Gastrocnemius medialis (tissue), 4 donors: ENCODE measurements at places on chromosomes 12 and 14. TPM values are rescaled to one million over a fixed set of nuclear protein-coding genes. Genes with fewer than 3 reads are reported as not detected.

DNA sequence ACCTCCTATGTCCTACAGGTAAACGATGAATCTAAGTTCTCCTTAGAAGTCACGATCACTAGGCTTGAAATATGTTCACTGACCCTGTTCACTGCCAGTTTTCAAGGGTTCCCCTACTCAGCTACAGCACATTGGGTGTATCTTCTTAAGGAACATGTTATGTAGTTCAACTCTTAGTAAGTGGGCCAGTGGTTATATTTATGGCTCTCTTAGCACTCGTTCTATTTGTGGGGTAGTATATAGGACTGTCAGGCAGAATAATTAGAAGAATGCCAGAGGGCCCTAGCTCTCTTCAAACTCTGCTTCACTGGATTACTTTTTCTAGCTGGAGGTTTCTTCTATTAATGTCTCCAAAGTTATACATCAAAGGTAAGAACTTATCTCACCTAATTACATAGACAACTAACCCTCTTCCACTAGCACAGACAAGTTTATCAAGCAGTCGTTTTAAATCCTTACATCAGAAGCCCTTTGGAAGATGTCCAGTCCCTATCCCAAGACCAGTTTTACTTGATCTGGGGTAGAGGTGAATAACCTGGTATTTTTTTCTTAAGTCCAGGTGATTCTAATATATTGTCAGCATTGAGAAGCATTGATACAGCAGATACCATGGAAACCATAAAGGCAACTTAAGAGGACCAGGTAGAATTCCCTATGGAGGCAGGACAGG is 39.6 kb downstream of the ZFYVE26 start:
- H3K4me3 ChIP-seq, result no peak overlapping the region
- no peaks in the 10 kb centered on the region for H3K27me3 ChIP-seq
- peak overlapping the region; percentile 35 for H3K27ac ChIP-seq
- H3K4me1 ChIP-seq, result no peaks in the 10 kb centered on the region
- H3K36me3 ChIP-seq, result peaks cover 83% of the 10 kb centered on the region
- DNase-seq, result no peak

GRCh38 chr12:17971850-17972249 is 118.1 kb downstream of the RERGL start:
- H3K27me3 ChIP-seq, result no peaks in the 10 kb centered on the region
- DNase-seq, result no peak
- no peak overlapping the region for H3K4me3 ChIP-seq
- H3K4me1 ChIP-seq, result no peaks in the 10 kb centered on the region
- H3K36me3 ChIP-seq, result no peaks in the 10 kb centered on the region

DNA sequence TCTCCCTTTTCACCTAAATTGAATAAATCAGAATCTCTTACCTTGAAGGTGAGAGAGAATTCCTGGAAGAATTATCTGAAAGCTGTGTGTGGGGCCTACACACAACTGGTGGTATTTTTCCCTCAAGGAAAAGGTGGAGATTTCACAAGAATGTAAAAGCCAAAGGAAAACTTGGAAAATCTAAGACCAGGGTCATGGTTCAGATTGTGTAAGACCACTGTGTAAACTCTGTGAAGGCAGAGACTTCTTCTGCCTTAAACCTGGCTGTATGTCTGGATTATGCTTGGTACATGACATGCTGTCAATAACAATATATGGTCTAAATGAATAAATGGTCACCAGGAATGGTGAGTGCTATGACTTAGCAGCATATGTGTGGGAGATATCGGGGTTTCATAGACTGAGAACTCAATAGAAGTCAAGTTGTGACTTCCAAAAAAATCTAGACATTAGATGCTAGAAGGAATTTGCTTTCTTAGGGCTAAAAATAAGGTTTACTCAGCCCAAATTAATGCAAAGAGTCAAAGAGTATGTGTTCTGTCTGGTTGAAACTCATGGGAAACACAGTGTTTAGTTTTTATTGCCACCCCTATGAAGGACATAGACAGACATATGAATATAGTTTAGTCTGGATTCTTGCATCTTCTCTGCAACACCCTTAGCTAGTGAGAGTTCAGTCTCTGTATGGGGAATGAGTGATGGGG is 163.7 kb downstream of the SNAPC1 start:
- DNase-seq, result no peak
- H3K36me3 ChIP-seq, result no peaks in the 10 kb centered on the region
- no peaks in the 10 kb centered on the region for H3K27me3 ChIP-seq
- H3K27ac ChIP-seq, result no peak overlapping the region

- no peaks in the 10 kb centered on the region for H3K36me3 ChIP-seq
- H3K27me3 ChIP-seq, result no peaks in the 10 kb centered on the region
- DNase-seq, result no peak
- H3K27ac ChIP-seq, result no peak overlapping the region
- H3K4me1 ChIP-seq, result peaks cover 5% of the 10 kb centered on the region
Measured at GRCh38 chr14:76639606-76640229, 121.5 kb upstream of the VASH1 start.

- H3K36me3 ChIP-seq, result no peaks in the 10 kb centered on the region
- H3K4me1 ChIP-seq, result peaks cover 5% of the 10 kb centered on the region
Measured at GRCh38 chr12:124828264-124829007, 35.2 kb downstream of the SCARB1 start.

- no peaks in the 10 kb centered on the region for H3K27me3 ChIP-seq
- DNase-seq, result no peak
- H3K36me3 ChIP-seq, result no peaks in the 10 kb centered on the region
- H3K4me1 ChIP-seq, result peaks cover 14% of the 10 kb centered on the region
Measured at GRCh38 chr14:100278702-100279101, 27.5 kb downstream of the SLC25A29 start.

- peaks cover 7% of the 10 kb centered on the region for H3K4me1 ChIP-seq
- H3K27ac ChIP-seq, result no peak overlapping the region
- H3K4me3 ChIP-seq, result no peak overlapping the region
- no peaks in the 10 kb centered on the region for H3K36me3 ChIP-seq
- DNase-seq, result no peak
- no peaks in the 10 kb centered on the region for H3K27me3 ChIP-seq
Measured at GRCh38 chr12:58576916-58577315, 343.4 kb downstream of the LRIG3 start.

- no peaks in the 10 kb centered on the region for H3K4me1 ChIP-seq
- no peak overlapping the region for H3K4me3 ChIP-seq
- no peak for DNase-seq
- H3K27ac ChIP-seq, result no peak overlapping the region
Measured at GRCh38 chr12:131990066-131990979, 40.6 kb downstream of the EP400 start.

DNA sequence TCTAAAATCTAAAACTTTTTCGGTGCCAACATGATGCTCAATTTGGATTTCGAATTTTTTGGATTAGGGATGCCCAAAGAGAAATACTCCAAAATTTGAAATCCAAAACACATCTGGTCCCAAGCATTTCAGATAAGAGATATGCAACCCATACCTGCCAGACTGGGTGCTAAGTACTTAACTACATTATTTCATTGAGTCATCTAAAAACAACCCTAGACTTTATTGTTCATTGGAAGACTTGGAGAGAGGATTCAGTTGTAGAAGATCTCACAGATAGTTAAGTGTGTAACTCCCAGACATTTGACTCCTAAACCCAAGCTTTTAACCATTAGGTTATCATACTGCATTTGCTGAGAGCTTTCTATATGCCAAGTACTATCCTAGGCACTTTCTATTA is 102.2 kb downstream of the BCAT1 start:
- no peaks in the 10 kb centered on the region for H3K4me1 ChIP-seq
- H3K4me3 ChIP-seq, result no peak overlapping the region
- no peaks in the 10 kb centered on the region for H3K27me3 ChIP-seq
- H3K36me3 ChIP-seq, result no peaks in the 10 kb centered on the region

DNA sequence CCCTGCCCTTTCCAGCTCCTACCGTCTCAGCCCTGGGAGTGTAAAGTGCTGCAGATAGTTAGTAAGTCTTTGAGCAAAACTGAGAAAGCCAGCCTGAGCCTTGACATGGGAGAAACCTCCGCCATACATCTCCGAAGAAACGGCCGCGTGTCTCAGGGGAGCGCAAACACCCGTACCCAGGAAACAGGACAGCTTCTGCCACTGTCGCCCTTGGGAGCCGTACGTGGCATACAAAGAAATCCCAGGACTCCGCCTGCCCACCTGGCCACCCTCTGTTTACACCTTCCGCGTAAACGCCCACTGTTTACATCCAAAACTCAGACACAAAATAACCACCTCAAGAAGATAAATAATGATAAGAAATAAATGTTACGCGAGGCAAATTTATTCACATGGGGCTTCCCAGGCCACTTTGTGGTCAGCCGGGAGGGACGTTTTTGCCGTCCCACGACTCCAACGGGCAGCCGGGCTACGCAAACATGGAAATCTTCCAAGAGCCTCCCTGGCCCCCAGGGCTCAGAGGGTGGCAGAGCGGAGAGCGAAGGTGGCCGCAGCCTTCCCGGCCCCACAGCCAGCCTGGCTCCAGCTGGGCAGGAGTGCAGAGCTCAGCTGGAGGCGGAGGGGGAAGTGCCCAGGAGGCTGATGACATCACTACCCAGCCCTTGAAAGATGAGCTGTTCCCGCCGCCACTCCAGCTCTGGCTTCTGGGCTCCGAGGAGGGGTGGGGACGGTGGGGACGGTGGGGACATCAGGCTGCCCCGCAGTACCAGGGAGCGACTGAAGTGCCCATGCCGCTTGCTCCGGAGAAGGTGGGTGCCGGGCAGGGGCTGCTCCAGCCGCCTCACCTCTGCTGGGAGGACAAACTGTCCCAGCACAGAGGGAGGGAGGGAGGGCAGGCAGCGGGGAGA is at the start of gene BDKRB2:
Gene BDKRB2 (plus strand): TSS at position 689 of the 908 bp plus-strand sequence. CDS start 32,269 bp downstream, outside the sequence.
- no peaks in the 10 kb centered on the region for H3K36me3 ChIP-seq
- peak within 1 kb of the TSS; percentile 50 for H3K4me3 ChIP-seq
- DNase-seq, result peak; percentile 39
- H3K4me1 ChIP-seq, result peaks cover 7% of the 10 kb centered on the region

DNA sequence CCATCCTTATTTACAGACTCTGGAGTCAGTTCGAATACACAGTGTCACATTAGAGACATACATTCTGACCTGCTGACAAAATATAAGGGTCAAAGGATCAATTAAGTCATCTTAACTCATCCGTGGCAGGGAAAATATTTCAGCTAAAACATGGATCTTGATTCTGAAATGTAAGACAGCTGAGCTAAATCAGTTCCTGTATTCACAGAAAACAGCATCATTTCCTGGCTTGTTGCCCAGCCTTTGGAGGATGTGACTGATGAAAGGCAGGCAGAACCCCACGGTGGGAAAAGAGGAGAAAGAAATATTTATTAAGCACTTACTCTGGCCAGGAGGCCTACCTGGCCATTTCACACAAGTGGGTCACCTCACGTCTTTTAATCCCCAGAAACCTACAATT is 101.9 kb downstream of the GAS2L3 start:
- no peaks in the 10 kb centered on the region for H3K27me3 ChIP-seq
- H3K4me1 ChIP-seq, result no peaks in the 10 kb centered on the region

GRCh38 chr12:91753649-91754048 is 392.0 kb downstream of the BTG1 start:
- no peaks in the 10 kb centered on the region for H3K36me3 ChIP-seq
- no peak overlapping the region for H3K4me3 ChIP-seq
- H3K27ac ChIP-seq, result no peak overlapping the region
- no peak for DNase-seq
- H3K4me1 ChIP-seq, result no peaks in the 10 kb centered on the region
- H3K27me3 ChIP-seq, result no peaks in the 10 kb centered on the region

DNA sequence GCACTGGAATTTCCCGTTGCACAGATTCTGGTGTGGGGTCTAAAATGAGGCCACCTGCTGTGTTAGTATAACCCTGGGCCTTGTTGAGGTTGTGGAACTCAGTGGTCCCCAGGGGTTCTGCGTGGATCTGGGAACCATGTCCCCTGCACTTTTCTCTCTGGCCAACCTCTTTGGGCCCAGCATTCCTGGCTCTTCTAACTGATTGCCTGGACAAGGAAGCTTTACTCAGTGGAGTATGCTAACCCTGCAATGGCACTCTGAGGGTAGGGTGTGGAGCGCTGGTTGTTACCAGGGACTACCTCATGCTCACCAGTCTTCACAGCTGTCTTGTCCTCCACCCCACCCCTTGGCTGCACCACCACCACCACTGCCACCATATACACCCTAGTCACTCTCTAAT is 39.2 kb downstream of the CPM start:
- H3K4me3 ChIP-seq, result no peak overlapping the region
- no peak for DNase-seq
- H3K27me3 ChIP-seq, result no peaks in the 10 kb centered on the region
- no peaks in the 10 kb centered on the region for H3K36me3 ChIP-seq

GRCh38 chr14:61152851-61153364 is 128.2 kb downstream of the TMEM30B start:
- no peaks in the 10 kb centered on the region for H3K36me3 ChIP-seq
- peaks cover 10% of the 10 kb centered on the region for H3K4me1 ChIP-seq
- H3K4me3 ChIP-seq, result no peak overlapping the region
- no peak overlapping the region for H3K27ac ChIP-seq
- no peaks in the 10 kb centered on the region for H3K27me3 ChIP-seq
- no peak for DNase-seq

- no peaks in the 10 kb centered on the region for H3K27me3 ChIP-seq
- no peak overlapping the region for H3K27ac ChIP-seq
- H3K4me1 ChIP-seq, result peaks cover 25% of the 10 kb centered on the region
- DNase-seq, result no peak
- H3K4me3 ChIP-seq, result no peak overlapping the region
- no peaks in the 10 kb centered on the region for H3K36me3 ChIP-seq
Measured at GRCh38 chr14:59228421-59228820, 40.0 kb downstream of the DAAM1 start.

DNA sequence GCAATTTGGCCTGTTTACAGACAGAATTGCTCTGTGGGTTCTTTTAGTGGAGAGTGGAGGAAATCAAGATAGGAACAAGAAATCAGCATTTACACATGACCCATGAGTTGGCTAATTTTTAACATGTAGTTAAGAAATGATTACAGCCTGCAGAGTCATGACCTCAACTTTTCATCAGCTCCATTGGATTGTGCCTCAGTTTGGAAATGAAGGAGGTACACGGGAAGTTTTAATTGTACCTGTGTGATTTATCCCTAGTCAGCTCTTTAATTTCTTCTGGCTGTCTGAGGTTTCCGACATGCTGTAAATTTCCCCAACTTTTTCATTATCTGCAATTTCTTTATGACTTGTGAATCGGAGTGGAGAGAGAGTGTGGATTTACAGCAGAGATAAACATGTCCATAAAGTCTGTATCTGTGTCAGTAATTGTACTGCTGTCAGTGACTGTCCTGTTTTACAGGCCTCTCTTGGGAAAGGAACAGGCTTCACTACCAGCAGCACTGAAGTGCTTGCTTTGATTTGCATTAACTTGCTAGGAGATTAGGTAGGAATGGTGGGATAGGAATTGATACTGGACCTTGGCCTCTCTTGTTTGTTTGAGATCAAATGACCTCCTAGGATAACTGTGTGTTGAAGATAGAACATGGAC is 49.2 kb downstream of the LIN52 start:
- no peak for DNase-seq
- H3K4me3 ChIP-seq, result no peak overlapping the region
- H3K4me1 ChIP-seq, result peaks cover 2% of the 10 kb centered on the region
- no peaks in the 10 kb centered on the region for H3K27me3 ChIP-seq
- H3K27ac ChIP-seq, result no peak overlapping the region

Gene GPR162
- total RNA-seq, result 0.20 TPM

Gene PRB2
- not detected for total RNA-seq

Gene CEBPE
- not detected for total RNA-seq

Gene GDF3
- not detected for total RNA-seq

Gene LTB4R2
- total RNA-seq, result 3.1 TPM

Gene GALNT6
- 0.51 TPM for total RNA-seq

Gene CBLN3
- 0.16 TPM for total RNA-seq

Gene NGDN
- 27.9 TPM for total RNA-seq

Gene PLEK2
- total RNA-seq, result not detected

Gene KRT77
- total RNA-seq, result not detected
